Activated CD8-positive, alpha-beta memory T cell treated with anti-CD3 and anti-CD28 coated beads, Interleukin-2, amount 50 U/mL, for 4 hours (primary cell): ENCODE measurements at places on chromosomes 12 and 14.

- DNase-seq, result no peak
These were observed 3.5 kb downstream of the TGM1 start for GRCh38 chr14:24259282-24260025.

DNA sequence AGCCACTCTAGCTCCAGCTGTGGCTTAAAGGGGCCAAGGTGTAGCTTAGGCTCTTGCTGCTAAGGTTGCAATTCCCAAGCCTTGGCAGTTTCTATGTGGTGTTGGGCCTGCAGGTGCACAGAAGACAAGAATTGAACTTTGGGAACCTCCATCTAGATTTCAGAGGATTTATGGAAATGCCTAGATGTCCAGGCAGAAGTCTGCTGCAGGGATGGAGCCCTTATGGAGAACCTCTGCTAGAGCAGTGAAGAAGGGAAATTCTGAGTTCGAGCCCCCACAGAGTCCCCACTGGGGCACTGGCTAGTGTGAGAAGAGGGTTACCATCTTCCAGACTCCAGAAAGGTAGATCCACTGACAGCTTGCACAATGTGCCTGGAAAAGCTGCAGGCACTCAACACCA is 694.7 kb downstream of the SLC16A7 start:
- no peak for DNase-seq

GRCh38 chr12:113184900-113185179 is 438 bp downstream of the DDX54 start:
- DNase-seq, result peak; percentile 85

GRCh38 chr14:65258391-65258790 is 154.1 kb upstream of the FUT8 start:
- DNase-seq, result no peak

DNA sequence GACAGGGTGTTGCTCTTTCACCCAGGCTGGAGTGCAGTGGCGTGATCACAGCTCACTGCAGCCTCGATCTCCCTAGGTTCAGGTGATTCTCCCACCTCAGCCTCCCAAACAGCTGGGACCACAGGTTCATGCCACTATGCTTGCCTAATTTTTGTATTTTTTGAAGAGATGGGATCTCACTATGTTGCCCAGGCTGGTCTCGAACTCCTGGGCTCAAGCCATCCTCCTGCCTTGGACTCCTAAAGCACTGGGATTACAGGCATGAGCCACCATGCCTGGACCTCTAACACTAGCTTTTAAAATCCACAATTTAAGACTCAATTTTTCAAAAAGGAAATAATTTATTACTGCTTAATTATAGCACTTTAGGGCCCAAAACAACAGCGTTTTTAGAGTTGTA is 107.9 kb downstream of the TRAFD1 start:
- no peak for DNase-seq

DNA sequence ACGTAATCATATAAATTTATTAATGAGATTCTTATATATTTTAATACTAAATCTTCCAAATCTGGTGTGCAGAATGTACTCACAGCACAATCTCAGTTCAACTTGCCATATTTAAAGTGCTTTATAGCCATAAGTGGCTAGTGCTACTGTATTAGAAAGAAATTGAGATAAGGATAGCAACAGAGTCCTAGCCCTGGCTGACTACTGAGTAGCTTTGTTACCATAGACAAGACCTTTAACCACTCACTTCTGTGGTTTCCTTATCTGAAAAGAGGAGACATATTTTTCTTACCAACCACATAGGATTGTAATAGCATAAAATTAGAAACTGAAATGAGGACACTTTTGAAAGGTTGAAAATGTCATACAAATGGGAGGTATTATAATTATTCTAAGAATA is 2.0 kb upstream of the CHURC1 start:
- DNase-seq, result no peak

GRCh38 chr12:85278598-85279448 is 1.2 kb upstream of the ALX1 start:
- no peak for DNase-seq

GRCh38 chr12:67884596-67884995 is 104.7 kb upstream of the IFNG-AS1 start:
- no peak for DNase-seq

GRCh38 chr14:61765225-61765943 is 3.2 kb downstream of the SNAPC1 start:
- DNase-seq, result no peak

DNA sequence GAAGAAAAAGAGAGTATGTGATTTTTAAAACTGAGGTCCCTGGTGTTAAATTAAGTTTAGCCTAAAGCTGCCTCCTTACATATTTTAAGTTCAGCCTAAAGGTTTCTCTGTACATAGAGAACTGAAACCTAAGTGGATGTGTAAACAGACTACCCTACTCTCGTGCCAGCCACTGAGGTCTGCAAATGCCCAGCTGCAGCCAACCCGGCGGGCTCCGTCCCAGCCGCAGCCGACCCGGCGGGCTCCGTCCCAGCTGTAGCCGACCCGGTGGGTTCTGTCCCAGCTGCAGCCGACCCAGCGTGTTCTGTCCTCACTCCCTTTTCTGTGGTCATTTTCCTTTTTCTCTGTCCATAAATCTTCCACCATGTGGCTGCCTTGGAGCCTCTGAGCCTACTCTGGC is 97.2 kb upstream of the SFSWAP start:
- no peak for DNase-seq

GRCh38 chr12:102653406-102653805 is 173.0 kb upstream of the IGF1 start:
- no peak for DNase-seq

DNA sequence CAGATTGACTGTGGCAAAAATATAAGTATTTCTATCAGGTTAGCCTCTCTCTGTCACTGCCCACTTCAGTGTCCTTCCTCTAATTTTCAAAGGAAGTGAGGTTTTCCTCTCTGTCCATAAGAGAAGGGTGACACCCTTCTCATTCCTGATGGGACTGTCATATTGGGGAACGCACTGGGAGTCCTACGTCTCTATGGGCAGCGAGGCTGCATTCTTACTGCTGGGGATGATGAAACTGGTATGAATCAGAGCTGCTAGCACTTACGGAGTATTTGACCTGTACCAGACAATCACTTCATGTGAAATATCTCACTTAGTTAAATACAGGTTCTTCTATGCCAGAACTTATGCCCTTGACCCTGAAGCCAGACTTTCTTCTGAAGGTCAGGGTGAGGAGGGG is 436.3 kb downstream of the DPF3 start:
- no peak for DNase-seq

GRCh38 chr12:39122562-39123204 is 217.3 kb upstream of the CPNE8 start:
- no peak for DNase-seq

GRCh38 chr14:55807053-55807880 is 227.3 kb downstream of the KTN1 start:
- peak; percentile 54 for DNase-seq

DNA sequence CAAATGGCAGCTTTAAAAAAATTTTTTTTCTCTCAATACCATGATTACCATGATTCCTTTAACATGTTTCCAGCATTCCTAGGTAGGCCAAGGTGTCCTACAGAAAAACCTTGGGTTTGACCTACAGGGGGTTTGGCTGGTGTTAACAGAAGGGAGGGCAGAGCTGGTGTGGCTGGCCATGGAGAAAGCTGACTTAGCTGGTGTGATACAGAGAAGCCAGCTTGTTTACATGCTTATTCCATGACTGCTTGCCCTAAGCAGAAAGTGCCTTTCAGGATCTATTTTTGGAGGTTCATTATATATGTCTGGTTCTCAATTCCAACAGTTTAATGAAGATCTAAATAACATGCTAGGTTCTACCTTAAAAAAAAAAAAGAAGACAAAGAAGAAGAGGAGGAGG is 68.6 kb downstream of the EEA1 start:
- DNase-seq, result no peak

GRCh38 chr12:113874999-113875561 is 91.0 kb downstream of the RBM19 start:
- DNase-seq, result no peak

DNA sequence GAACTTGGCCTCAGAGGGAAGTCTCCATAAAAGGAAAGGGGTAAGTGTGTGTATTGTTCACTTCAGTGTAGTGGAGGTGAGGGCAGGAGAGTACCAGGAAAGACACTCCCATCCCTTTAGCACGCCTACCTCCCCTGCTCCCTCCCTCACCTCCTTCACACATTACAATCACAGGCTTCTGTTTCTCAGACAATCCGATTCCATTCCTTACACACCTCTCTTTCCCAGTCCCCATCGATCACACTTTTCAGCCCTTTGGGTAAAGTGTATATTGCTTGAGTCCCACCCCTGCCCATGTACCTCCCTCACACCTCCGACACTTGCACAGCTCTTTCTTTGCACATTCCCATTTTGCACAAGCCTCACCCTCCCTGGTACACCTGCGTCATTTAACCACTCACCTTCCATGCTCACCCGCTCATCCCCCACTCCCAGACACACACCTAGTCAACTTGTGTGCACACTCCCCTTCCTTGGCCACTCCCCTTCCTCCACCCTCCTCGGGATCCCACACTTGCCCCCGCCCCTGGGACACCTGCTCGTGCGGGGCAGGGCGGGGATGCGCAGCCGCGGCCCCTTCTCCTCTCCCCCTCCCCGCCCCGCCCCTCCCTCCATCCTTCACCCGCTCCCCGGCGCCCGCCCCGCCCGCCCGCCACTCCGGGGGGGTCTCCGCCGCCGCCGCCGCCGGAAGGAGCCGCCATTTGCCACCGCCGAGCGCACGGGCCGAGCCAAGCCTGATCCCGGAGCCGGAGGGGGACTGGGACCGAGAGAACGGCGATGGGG is at the start of gene MARCHF9:
MARCHF9 (plus strand) TSS at position 693 of the 783 bp plus-strand sequence. CDS start 426 bp downstream, outside the sequence.
- peak; percentile 81 for DNase-seq

GRCh38 chr12:48788524-48788853 is 400 bp downstream of the ADCY6 start:
- no peak for DNase-seq

DNA sequence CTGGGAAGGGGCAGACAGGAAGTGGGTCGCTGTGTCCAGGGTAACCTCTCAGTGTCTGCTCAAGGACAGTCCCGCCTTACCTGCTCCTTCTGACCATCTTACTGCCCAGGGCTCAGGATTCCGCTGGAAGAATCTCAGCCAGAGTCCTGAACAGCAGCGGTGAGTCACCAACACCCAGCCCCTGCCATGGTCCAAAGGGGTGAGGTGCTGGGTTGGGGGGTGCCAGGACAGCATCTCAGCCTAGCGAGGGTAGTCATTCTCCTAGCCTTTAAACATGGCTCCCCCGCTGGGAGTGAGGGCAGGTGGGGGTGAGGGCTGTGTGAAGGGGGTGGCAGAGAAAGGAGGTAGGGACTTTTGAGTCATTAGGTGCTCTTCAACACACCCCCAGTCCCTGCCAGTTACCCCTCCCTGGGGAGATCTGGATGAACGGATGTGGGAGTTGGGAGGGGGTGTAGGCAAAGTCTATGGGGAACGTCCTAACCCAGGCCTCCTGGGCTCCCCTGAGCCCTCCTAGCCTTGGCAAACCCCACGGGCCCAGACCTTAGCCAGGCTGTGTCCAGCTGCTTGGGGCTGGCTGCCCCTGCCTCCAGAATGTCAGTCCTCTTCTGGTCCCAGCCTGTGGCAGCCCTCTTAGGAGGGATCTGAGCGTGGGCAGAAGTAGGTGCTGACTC is 2.5 kb downstream of the TAMALIN start:
- DNase-seq, result no peak

GRCh38 chr12:116542345-116542956 is 16.7 kb upstream of the MAP1LC3B2 start:
- no peak for DNase-seq

GRCh38 chr12:109981311-109981710 is 14.9 kb downstream of the GIT2 start:
- no peak for DNase-seq

- DNase-seq, result no peak
These were observed 18.6 kb downstream of the GARIN2 start for GRCh38 chr14:67207810-67208209.

DNA sequence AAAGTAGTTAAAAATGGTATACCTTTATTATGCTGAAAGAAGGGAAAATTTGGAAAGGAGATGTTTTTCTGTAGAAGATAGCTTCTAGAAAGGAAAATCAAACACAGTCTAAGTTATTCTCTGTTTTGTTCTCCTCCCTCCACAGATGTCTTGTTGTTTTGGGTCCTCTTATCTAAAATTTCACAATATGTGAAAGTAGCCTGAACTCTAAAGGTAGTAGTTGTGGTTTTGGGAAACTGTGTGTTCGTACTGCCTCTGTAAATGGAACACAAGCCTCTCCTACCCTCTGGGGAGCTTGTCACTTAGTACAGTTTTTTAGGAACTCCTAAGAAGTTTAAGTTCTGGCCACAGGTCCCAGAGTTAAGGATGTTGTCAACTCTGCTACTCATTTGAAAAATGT is 112.6 kb downstream of the CRADD start:
- no peak for DNase-seq

GRCh38 chr12:25708661-25709060 is 155.6 kb upstream of the LMNTD1 start:
- no peak for DNase-seq

- DNase-seq, result no peak
These were observed 71.2 kb upstream of the HOXC13 start for GRCh38 chr12:53867216-53868012.
